ENCODE measurements at places on chromosomes 13 and 19.

DNA sequence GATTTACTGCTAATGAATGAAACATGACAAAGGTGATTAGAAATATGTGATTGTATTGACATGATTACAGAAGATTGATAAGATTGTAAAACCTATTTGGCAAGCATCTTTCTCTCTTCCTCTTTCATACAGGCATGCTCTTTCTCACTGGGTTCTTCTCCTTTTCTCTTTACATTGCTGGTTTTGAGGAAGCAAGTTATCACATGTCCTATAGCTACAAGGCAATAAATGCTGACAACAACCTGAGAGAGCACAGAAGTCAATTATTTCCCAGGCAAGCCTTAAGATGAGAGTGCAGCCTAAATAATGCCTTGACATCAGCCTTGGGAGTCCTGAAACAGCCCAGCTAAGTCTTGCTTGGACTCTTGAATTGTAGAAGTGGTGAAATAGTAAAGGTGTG is 875.0 kb downstream of the SLITRK1 start:
- no peak for DNase-seq

DNA sequence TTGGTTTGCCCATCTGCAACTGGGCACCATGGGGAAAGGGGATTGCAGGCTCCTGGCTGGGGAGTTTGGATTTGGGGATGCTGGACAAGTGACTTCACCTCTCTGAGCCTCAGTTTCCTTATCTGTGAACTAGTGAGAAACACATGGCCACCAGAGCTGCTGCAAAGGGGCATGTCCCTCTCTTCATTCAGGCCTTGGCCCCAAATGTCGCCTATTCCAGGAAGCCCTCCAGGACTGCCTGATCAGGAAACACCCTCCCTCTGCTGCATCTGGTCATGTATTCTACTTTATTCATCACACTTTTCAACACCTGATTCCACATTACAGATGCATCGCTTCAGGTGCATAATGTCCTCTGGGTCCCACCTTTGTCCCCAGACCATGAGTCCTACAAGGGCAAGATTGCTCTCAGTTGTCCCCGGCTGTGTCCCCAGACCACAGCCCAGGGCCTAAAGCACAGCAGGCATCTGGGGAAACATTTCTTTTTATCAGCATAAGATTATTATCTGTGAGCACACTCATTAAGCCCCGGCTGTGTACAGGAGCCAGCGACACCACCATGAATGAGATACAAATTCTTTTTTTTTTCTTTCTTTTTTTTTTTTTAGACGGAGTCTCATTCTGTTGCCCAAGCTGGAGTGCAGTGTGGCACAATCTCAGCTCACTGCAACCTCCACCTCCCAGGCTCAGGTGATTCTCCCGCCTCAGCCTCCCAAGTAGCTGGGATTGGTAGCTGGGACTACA is 37.5 kb downstream of the ARRDC2 start:
- DNase-seq, result no peak

DNA sequence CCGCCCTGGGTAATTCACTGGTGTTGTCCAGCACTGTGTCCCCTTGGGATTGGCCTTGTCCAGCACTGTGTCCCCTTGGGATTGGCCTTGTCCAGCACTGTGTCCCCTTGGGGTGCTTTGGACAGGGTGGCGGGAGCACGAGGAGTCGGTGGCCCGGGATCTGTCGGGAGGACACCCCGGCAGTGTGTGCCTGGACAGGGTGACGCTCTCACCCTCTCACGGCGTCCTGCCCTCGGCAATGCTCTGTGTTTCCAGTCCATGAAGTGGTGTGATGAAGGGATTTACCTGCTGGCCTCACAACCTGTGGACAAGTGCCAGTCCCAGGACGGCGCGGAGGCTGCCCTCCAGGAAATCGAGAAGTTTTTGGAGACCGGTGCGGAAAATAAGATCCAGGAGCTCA is 29.9 kb upstream of the F7 start:
- no peak for DNase-seq

GRCh38 chr13:31334994-31335557 is 135.3 kb downstream of the B3GLCT start:
- no peak for DNase-seq

GRCh38 chr19:41298348-41298964 is 11.5 kb upstream of the CCDC97 start:
- DNase-seq, result peak; percentile 91

DNA sequence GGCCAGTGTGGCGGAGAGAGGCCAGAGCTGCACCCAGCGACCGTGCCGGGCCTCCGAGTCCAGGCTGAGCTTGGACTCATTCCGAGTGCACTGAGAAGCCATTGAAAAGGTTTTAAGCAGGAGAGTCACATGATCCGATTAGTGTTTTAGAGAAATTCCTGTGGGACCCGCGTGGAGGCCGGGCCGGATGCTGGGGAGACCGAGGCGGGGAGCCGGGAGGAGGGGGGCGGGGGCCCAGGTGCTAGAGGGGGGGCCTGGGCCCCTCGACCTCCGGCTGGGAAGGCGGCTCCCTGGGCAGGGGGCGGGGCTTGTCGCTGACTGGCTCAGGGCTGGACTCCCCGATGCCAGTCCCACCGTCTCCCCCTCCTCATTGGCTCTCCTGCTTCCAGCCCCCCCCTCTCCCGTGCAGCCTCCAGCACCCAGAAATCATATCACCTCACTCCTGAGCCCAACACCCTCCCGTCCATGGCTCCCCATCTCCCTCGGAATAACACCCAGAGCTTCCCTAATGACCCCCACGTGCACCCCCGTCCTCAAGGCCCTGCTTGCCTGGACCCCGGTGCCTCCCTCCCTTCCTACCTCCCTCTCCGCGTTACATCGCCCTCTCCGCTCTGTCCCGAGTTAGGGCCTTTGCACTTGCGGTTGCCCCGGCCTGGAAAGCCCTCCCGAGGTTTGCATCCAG is 5.2 kb upstream of the ZNF579 start:
- DNase-seq, result peak; percentile 90

- DNase-seq, result no peak
Measured at GRCh38 chr13:26749285-26749684, 11.3 kb downstream of the GPR12 start.
